ENCODE measurements at places on chromosomes 1 and 21.

GRCh38 chr1:7729761-7730160, 41.3 kb upstream of the VAMP3 start:
- no peak for DNase-seq

GRCh38 chr1:221782477-221782876, 40.6 kb upstream of the DUSP10 start:
- DNase-seq: no peak

GRCh38 chr1:179166663-179167417, 62.6 kb downstream of the ABL2 start:
- no peak for DNase-seq

- no peak for DNase-seq
Observed at GRCh38 chr1:216502528-216503162, 79.4 kb upstream of the USH2A start.

- DNase-seq: no peak
Observed at GRCh38 chr21:41973861-41974751, 20.3 kb upstream of the C2CD2 start.

GRCh38 chr21:42279341-42279871, 35.8 kb downstream of the TFF3 start:
- DNase-seq: no peak

DNA sequence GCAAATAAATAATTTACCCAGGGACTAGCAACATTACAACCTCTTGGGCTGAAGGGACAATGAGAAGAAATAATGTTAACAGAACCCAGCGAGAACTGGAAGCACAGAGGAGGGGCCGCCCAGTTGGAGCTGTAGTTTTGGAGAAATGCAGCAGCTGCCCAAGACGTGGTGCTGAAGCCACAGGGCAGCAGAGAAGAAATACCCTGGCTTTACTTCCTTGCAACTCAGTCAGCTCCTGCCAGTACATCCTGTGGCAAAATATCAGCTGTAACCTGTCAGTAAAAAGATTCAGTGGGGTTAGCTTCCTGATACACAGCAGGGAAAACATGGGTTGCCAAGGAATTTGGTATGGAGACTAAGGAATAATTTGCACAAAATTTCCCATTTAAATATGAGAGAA, 283.6 kb upstream of the USP25 start:
- DNase-seq: no peak

- DNase-seq: no peak
Observed at GRCh38 chr1:110225212-110225611, 15.1 kb downstream of the KCNC4 start.

DNA sequence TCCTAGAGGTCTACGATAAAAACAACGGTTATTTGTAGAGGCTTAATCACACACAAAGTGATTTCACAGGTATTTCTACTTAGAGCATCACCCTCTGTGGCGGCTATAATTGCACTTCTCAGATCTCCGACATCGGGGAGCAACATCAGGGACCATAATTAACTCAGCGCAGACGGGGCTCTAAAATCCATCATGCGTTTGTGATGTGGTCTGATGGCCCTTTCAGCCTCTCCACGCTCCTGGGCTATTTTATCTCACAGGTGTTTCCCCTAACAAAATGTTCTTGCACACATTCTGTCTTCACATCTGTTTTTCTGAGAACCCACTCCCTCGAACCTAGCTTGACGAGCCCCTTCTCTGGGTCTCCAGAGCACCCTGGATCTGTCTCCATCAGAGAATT, 146.3 kb upstream of the DUSP10 start:
- no peak for DNase-seq
